Daoy (cell line): ENCODE measurements at places on chromosomes 12 and 14. TPM values are rescaled to one million over a fixed set of nuclear protein-coding genes. Genes with fewer than 3 reads are reported as not detected.
A peak's percentile ranks its signal among the peaks of the same experiment; 100 is the strongest.

- peak; percentile 61 for DNase-seq
Observed at GRCh38 chr14:69105326-69105725, 47.6 kb downstream of the DCAF5 start.

DNA sequence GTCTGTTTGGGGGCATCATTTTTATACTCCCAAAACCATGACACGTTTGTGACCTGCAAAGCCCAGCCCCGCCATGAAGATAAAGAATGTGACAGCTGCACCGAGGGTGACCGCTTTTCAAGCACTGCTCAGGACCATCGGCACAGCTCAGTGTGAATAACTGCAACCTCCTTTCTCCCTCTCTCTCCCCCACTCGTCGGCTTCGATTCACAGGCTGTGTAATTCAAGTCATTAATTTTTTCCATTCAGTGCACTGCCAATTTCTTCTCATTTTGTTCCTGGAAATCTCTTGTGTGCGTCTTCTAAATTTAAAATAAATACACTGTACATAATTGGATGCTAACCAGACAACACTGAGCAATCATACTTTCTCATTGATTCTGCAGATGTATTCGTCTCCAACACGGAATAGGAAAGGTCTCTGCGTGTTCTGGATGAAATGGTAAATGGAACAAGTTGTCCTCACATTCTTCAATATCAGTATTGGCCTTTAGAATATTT lies 260.8 kb downstream of the TTC8 start:
- no peak for DNase-seq

- DNase-seq = peak; percentile 75
Observed at GRCh38 chr14:105026033-105026785, 5.3 kb upstream of the CDCA4 start.

GRCh38 chr12:131912518-131913274 lies 16.4 kb upstream of the PUS1 start:
- DNase-seq = peak; percentile 97

Gene TAS2R8
- total RNA-seq = not detected in 2 replicates
